GM23248 (cell line): ENCODE measurements at places on chromosomes 5 and 9.

DNA sequence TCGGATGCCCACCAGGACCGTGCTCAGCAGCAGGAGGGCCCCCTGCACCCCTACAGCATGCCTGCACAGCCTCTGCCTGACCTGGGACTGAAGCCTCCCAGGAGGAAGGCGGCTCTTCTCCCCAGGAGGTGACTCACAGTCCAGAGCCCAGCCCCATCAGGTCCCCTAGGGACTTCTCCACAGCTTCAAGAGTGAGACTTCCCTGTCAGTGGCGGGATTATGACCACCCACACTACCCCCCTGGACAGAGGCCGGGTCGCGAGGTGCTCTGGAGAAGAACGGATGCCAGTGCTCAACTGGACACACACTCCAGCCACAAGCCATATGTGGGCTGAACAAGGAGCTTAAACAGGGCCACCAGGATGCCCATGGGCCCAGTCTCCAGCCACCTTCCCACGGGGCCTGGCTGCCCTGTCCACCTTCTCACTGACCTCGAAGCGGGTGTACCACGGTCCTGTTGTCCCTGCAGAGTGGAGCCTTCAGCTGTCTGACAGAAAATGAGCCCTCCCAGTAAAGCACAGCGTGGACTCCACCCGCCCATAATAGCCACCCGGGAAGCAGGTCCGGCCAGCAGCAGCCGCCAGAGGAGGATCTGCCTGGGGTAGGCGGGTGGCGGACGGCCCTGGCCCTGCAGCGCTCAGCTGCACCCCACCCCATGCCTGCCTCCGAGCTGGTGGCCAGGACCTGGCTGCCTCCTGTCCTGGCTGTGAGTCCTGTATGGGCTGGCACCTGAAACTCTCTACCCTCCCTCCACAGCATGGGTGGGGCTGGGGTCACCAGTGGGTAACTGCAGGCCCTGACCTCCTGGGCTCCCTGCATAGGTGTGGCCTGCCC lies 54.7 kb downstream of the SEMA4D start:
- no peak overlapping the region for H3K4me3 ChIP-seq
- H3K36me3 ChIP-seq = no peaks in the 10 kb centered on the region
- no peaks in the 10 kb centered on the region for H3K4me1 ChIP-seq
- DNase-seq = peak; percentile 26
- H3K27ac ChIP-seq = no peak overlapping the region

GRCh38 chr5:172038167-172038566 lies 31.7 kb upstream of the FBXW11 start:
- H3K27me3 ChIP-seq = no peaks in the 10 kb centered on the region
- H3K4me1 ChIP-seq = no peaks in the 10 kb centered on the region
- no peak overlapping the region for H3K27ac ChIP-seq

DNA sequence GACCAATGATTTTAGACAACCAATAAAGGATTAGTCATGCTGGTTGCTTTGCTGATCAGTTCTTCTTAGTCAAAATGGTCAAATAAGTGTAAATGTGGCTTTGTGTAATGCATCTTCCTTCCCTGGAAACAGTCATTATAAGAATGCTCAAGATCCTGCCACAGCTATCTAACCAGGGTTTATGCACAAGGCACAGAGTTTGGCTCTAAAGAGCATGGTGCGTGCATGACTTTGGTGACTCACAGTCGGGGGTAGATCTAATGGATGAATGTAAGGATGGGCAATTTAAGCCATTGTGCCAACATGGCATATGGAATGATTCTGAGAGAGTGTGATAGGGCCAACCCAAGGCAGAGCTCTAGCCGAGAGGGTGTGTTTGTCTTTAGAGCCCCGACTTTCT lies 6.5 kb downstream of the LIX1 start:
- no peaks in the 10 kb centered on the region for H3K36me3 ChIP-seq
- H3K4me1 ChIP-seq = peaks cover 13% of the 10 kb centered on the region
- no peak for DNase-seq
- H3K4me3 ChIP-seq = no peak overlapping the region

DNA sequence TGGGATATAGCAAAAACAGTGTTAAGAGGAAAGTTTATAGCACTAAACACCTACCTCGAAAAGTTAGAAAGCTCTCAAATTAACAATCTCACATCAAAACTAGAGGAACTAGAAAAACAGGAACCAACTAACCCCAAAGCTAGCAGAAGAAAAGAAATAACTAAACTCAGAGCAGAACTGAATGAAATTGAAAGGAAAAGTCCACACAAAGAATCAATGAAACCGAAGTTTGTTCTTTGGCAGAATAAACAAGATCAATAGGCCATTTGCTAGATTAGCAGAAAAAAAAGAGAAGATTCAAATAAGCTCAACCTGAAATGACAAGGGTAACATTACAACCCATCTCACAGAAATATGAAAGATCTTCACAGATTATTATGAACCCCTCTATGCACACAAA lies 234.8 kb upstream of the ISL1 start:
- H3K4me3 ChIP-seq = no peak overlapping the region
- no peaks in the 10 kb centered on the region for H3K27me3 ChIP-seq
- H3K4me1 ChIP-seq = no peaks in the 10 kb centered on the region
- no peak for DNase-seq

- no peaks in the 10 kb centered on the region for H3K27me3 ChIP-seq
- no peak overlapping the region for H3K4me3 ChIP-seq
- no peak overlapping the region for H3K27ac ChIP-seq
Observed at GRCh38 chr5:132334812-132335211, 34.7 kb upstream of the SLC22A5 start.

- H3K4me3 ChIP-seq = no peak overlapping the region
- no peak overlapping the region for H3K27ac ChIP-seq
- no peak for DNase-seq
Observed at GRCh38 chr9:81671880-81672280, 17.5 kb downstream of the TLE1 start.

- no peaks in the 10 kb centered on the region for H3K27me3 ChIP-seq
- H3K4me1 ChIP-seq = peaks cover 5% of the 10 kb centered on the region; the same call in 1 of the 2 replicates
- no peak overlapping the region for H3K27ac ChIP-seq
- H3K4me3 ChIP-seq = no peak overlapping the region
- DNase-seq = no peak
- H3K36me3 ChIP-seq = no peaks in the 10 kb centered on the region
Observed at GRCh38 chr9:116060631-116061030, 93.0 kb upstream of the PAPPA start.

DNA sequence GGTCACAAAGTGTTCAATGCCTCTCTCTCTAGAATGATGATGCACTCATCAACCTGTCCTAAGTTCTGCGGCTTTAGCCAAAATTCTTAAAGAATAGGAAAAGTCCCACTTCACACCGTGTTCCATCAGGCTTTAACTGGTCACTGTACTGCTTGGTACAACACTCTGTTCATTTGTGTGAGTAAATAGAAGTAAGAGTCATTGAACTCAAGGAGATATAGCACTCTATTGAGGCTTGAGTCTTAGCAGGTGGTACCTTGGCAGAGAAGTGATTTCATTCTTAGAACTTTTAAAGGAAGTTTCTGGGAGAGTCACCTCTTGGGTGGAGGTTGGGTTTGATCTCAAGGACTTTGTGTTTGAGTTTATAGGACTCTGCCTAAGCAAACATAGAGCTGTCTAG lies 92.6 kb downstream of the TENT4A start:
- no peaks in the 10 kb centered on the region for H3K27me3 ChIP-seq
- DNase-seq = no peak
- H3K27ac ChIP-seq = no peak overlapping the region

GRCh38 chr9:133737774-133738639 lies at the start of gene SARDH:
TSS of gene SARDH (minus strand) at chr9:133738352. CDS start at chr9:133734173, 4,179 bp downstream.
- DNase-seq = peak; percentile 50
- peak within 1 kb of the TSS; percentile 55 for H3K4me3 ChIP-seq
- H3K27me3 ChIP-seq = 0 out of 2 replicates have a peak, but pooled peaks cover 12% of the 10 kb centered on the region
- H3K4me1 ChIP-seq = no peaks in the 10 kb centered on the region
- no peak within 1 kb of the TSS for H3K27ac ChIP-seq
- no peaks in the 10 kb centered on the region for H3K36me3 ChIP-seq

DNA sequence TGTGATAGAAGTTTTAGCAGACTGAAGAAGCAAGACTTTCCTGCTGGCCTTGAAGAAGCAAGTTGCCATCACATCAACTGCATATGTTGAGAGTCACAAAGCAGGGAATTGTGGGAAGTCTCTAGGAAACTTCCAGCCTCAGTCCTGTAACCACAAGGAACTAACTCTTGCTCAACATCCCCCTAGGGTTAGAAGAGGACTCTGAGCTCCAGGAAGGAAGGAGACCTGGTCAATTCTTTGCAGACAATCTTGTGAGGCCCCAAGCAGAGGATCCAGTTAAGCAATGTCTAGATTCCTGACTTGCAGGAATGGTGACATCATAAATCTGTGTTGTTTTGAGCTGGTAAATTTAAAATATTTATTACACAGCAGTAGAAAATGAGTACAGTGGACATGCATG lies 18.6 kb upstream of the ZNF366 start:
- peak; percentile 87 for DNase-seq
- no peaks in the 10 kb centered on the region for H3K36me3 ChIP-seq
- no peak overlapping the region for H3K4me3 ChIP-seq

- 0 out of 2 replicates have a peak overlapping the region, but pooled peaks have one; percentile 27 for H3K4me3 ChIP-seq
- peaks cover 30% of the 10 kb centered on the region for H3K4me1 ChIP-seq
- H3K27me3 ChIP-seq = no peaks in the 10 kb centered on the region
- H3K36me3 ChIP-seq = no peaks in the 10 kb centered on the region
Observed at GRCh38 chr9:108297073-108297472, 558.7 kb downstream of the ACTL7B start.

- H3K4me1 ChIP-seq = no peaks in the 10 kb centered on the region
- no peak overlapping the region for H3K27ac ChIP-seq
- no peaks in the 10 kb centered on the region for H3K27me3 ChIP-seq
- H3K4me3 ChIP-seq = no peak overlapping the region
- peak; percentile 13 for DNase-seq
Observed at GRCh38 chr5:159682623-159683022, 233.7 kb upstream of the ADRA1B start.

DNA sequence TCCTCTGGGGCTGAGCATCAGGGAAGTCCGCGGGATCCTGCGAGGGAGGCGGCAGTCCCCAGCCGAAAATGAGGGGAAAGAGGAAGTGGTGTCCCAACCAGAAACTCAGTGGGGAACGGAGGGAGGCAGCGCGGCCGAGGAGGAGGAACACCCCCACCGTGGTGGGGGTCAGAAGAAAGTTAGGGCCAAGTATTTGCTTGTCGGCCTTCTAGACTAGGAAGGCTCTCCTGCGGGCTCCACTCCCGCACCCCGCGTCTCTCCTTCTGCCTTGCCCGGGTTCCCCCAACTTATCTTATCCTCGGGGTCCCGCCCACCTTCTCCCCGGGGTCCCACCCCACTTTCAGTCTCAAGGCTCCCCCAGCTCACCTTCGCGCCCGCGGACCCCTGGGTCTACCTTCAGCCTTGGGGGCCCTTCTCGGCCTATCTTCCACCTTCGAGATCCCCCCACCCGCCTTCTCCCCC lies 557 bp upstream of the PHF2 start:
- H3K4me1 ChIP-seq = peaks cover 17% of the 10 kb centered on the region
- no peaks in the 10 kb centered on the region for H3K27me3 ChIP-seq
- H3K4me3 ChIP-seq = peak overlapping the region; percentile 84
- peak overlapping the region; percentile 53 for H3K27ac ChIP-seq
- H3K36me3 ChIP-seq = no peaks in the 10 kb centered on the region
